ENCODE measurements at places on chromosomes 1 and 21.

DNA sequence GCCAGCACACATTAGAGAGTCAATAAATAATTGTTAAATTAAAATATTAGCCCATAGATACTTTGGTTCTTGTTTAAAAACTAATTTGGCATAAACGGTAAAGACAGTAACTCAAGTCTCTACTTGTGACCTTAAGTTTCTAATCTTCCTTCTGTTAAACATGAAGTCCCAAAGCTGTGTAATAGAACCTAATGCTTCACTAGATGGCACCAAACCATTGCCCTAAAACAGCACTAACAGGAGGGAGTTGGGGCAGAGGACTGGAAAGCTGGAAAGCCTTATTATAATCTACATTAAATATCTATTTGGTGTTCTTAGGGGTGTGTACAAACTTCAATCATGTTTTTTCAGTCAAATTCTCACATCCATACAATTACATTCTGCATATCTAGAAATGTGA is 176.7 kb downstream of the OLFM3 start:
- no peak for DNase-seq
- H3K27me3 ChIP-seq: no peaks in the 10 kb centered on the region
- H3K4me1 ChIP-seq: no peaks in the 10 kb centered on the region
- H3K4me3 ChIP-seq: no peak overlapping the region

DNA sequence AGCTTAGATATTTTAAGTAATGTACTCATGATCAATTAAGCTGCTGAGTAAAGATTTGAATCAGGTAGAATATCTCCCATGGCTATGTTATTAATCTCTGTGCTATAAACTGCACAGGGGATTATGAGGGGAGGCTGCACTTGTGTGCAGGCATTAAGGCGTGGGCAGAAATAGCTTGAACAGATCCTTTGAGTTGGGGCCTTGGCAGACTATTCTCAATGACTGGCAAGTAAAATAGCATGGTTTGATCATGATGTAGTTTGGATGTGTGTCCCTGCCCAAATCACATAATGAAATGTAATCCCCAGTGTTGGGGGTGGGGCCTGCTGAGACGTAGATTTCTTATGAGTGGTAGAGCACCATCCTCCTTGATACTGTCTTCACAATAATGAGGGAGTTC is 220.3 kb downstream of the PLPP3 start:
- no peaks in the 10 kb centered on the region for H3K4me1 ChIP-seq
- H3K36me3 ChIP-seq: no peaks in the 10 kb centered on the region
- no peaks in the 10 kb centered on the region for H3K27me3 ChIP-seq
- H3K4me3 ChIP-seq: no peak overlapping the region
- H3K27ac ChIP-seq: no peak overlapping the region
- DNase-seq: no peak

- H3K4me3 ChIP-seq: no peak overlapping the region
- no peaks in the 10 kb centered on the region for H3K36me3 ChIP-seq
- no peaks in the 10 kb centered on the region for H3K27me3 ChIP-seq
- DNase-seq: no peak
These were observed 13.4 kb downstream of the ADORA1 start for GRCh38 chr1:203140743-203141520.

DNA sequence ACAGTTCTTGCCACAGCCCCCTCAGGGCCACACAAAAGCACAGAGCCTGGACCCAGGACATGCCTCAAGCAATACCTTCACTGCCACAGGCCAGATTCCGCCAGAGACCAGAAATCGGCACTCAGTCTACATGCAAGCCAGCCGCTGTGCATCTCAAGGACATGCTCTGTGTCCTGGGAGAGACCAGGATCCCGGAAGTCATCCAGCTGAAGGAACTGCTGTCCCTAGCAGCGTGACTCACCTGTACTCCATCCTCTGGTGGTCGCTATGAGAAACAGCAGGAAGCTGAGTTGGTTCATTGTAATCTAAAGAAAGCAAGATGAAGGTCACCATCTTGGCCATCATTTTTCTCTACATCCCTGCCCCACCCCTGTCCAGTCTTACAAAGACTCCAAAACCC is 401 bp downstream of the ITLN1 start:
- no peaks in the 10 kb centered on the region for H3K36me3 ChIP-seq
- no peak overlapping the region for H3K27ac ChIP-seq
- DNase-seq: no peak
- H3K27me3 ChIP-seq: no peaks in the 10 kb centered on the region
- H3K4me3 ChIP-seq: no peak overlapping the region
- no peaks in the 10 kb centered on the region for H3K4me1 ChIP-seq

DNA sequence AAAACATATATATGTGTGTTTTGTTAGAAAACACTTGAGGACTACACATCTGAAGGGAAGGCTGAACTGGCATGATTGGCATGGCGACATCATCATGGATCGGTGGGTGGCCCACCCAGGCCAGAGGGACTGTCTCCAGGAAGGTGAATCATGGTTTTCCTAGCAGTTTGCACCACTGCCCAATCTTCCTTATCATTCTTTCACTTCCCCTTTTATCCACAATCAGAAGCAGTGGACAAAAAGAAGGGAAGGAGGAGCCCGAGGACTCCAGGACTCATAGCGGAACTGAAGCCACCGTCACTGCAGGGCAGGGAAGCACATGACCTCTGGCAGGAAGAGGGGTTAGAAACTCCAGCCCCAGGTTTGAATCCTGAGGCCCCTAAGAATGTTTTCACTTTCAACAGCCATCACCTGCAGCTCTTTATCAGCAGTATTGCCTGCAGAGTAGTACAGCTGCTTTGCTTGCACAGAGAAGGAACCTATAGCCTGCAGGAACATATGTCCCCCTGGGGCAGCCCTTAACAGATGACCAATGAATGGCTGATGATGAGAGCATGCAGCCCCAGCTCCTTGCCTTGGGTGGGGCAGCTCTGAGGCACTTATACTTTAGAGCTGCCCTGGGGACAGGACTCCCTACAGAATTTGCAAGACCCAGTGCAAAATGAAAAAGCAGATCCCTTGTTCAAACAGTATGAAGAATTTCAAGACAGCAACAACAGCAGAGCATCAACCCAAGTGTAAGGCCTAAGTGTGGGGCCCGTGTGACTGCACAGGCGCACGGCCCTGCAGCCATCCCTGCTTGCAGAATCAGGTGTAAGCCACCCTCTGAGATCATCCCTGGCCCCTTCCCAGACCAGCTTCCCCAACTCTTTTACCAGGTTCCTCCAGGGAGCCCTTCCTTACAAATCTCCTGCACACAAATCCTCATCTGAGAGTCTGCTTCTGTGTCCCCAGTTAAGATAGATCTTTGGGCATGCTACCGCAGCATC is 241.8 kb upstream of the IRF2BP2 start:
- H3K36me3 ChIP-seq: no peaks in the 10 kb centered on the region
- H3K4me3 ChIP-seq: no peak overlapping the region
- no peaks in the 10 kb centered on the region for H3K27me3 ChIP-seq
- no peaks in the 10 kb centered on the region for H3K4me1 ChIP-seq

GRCh38 chr1:165675794-165676193 is 22.6 kb downstream of the ALDH9A1 start:
- DNase-seq: no peak
- H3K4me3 ChIP-seq: no peak overlapping the region
- H3K27me3 ChIP-seq: no peaks in the 10 kb centered on the region
- H3K4me1 ChIP-seq: no peaks in the 10 kb centered on the region

DNA sequence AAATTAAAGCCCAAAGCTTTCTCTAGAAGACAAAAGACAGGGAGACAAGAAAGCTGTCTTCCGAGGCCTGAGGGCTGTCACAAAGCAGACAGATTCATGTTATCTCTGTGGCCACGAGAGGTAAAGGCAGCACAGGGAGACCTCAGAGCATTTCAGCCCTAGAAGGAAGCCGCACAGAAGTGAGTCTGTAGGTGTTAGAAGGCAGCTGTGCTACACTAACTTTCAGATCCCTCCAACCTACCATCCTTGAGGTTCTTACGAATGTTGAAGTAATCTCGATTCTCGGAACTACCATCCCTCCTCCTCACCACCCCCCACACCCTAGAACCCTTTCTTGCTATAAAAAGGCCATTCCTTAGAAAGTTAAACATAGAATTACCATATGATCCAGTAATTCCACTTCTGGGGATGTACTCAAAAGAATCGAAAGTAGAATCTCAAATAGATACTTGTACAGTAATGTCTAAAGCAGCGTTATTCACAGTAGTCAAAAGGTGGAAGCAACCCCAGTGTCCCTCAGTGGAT is 21.5 kb upstream of the LYST start:
- peaks cover 7% of the 10 kb centered on the region for H3K4me1 ChIP-seq
- H3K27me3 ChIP-seq: no peaks in the 10 kb centered on the region
- H3K4me3 ChIP-seq: peak overlapping the region; percentile 35
- H3K27ac ChIP-seq: peak overlapping the region; percentile 55
- peak; percentile 6 for DNase-seq
- H3K36me3 ChIP-seq: no peaks in the 10 kb centered on the region

- no peak for DNase-seq
- no peaks in the 10 kb centered on the region for H3K27me3 ChIP-seq
- no peak overlapping the region for H3K4me3 ChIP-seq
- no peaks in the 10 kb centered on the region for H3K4me1 ChIP-seq
- no peak overlapping the region for H3K27ac ChIP-seq
- no peaks in the 10 kb centered on the region for H3K36me3 ChIP-seq
These were observed 132.5 kb downstream of the PRDM2 start for GRCh38 chr1:13832536-13832935.

- no peak overlapping the region for H3K27ac ChIP-seq
- no peak for DNase-seq
- no peaks in the 10 kb centered on the region for H3K36me3 ChIP-seq
- H3K27me3 ChIP-seq: no peaks in the 10 kb centered on the region
- no peak overlapping the region for H3K4me3 ChIP-seq
These were observed 30.5 kb downstream of the CASZ1 start for GRCh38 chr1:10765734-10766478.

GRCh38 chr1:119361620-119362344 is 6.8 kb upstream of the HAO2 start:
- DNase-seq: no peak
- no peaks in the 10 kb centered on the region for H3K4me1 ChIP-seq
- H3K4me3 ChIP-seq: no peak overlapping the region
- H3K27me3 ChIP-seq: no peaks in the 10 kb centered on the region

DNA sequence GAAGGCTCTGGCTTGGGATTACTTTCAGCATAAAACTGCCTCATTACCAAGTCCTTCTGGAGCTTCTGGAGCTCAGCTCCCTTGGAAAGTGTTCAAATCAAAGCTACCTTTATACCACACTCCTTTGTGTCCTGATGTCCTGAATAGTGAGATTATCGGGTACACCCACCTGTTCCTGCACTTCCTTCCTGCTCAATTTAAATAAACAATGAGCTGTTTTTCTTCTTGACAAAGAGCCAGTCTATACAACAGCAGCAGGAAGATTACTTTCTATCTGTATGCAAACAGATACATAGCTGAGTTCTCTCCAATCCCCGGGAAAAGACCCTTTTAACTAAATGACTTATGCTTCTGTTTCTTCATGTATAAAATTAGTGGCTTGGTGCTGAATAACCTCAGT is 258.0 kb upstream of the FMN2 start:
- DNase-seq: no peak
- H3K27me3 ChIP-seq: no peaks in the 10 kb centered on the region
- H3K4me1 ChIP-seq: no peaks in the 10 kb centered on the region
- no peak overlapping the region for H3K27ac ChIP-seq
- no peak overlapping the region for H3K4me3 ChIP-seq

- H3K4me1 ChIP-seq: peaks cover 4% of the 10 kb centered on the region
- H3K36me3 ChIP-seq: no peaks in the 10 kb centered on the region
- DNase-seq: no peak
- H3K27me3 ChIP-seq: no peaks in the 10 kb centered on the region
These were observed 750 bp downstream of the RHOU start for GRCh38 chr1:228735871-228736586.

DNA sequence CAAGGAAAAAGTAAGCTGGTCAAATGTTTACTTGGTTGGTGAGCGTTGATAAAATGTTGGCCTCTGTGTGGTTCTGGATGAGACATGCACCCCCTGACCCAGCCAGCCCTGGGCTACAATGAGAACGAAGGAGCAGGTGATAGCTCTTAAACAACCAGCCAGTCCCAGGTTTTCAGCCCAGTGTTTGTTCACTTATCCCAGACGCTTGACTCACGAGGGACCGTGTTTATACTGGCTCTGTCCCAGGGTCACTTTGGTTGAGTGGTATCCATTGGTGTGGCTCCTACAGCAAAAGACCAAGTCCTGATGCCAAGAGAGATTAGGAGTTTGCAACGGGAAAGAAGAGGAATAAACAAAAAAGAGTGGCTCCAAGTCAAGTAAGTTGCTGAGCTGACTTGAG is 86.9 kb downstream of the KCNJ15 start:
- DNase-seq: no peak
- H3K27me3 ChIP-seq: no peaks in the 10 kb centered on the region
- H3K36me3 ChIP-seq: no peaks in the 10 kb centered on the region
- no peak overlapping the region for H3K4me3 ChIP-seq

- no peaks in the 10 kb centered on the region for H3K27me3 ChIP-seq
- no peak for DNase-seq
- H3K27ac ChIP-seq: no peak overlapping the region
- peaks cover 4% of the 10 kb centered on the region for H3K36me3 ChIP-seq
- peaks cover 25% of the 10 kb centered on the region for H3K4me1 ChIP-seq
These were observed 50.8 kb upstream of the BOLA1 start for GRCh38 chr1:149848340-149849110.

DNA sequence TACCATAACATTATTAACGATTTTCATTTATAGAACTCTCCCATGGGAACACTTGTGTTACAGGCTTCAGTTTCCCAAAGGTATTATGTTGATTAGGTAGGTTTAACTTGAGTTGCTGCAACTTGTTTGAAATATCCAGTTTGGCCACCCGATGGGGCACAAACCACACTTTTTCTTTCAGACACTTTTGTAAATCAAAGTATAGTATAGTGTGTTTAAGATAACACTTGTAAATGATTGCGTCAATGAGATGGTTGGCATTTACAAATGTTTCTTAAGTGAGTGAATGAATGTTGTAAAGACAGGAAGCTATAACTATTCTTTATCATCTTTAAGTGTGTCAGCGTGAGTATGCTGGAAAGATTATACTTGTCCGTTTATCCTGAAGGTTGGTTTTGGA is 4.3 kb downstream of the XPR1 start:
- H3K27ac ChIP-seq: no peak overlapping the region
- DNase-seq: no peak
- no peaks in the 10 kb centered on the region for H3K36me3 ChIP-seq
- no peaks in the 10 kb centered on the region for H3K4me1 ChIP-seq
- no peaks in the 10 kb centered on the region for H3K27me3 ChIP-seq

GRCh38 chr1:67479146-67479891 is 49.1 kb upstream of the SERBP1 start:
- no peak overlapping the region for H3K4me3 ChIP-seq
- no peak for DNase-seq
- no peak overlapping the region for H3K27ac ChIP-seq
- no peaks in the 10 kb centered on the region for H3K36me3 ChIP-seq

DNA sequence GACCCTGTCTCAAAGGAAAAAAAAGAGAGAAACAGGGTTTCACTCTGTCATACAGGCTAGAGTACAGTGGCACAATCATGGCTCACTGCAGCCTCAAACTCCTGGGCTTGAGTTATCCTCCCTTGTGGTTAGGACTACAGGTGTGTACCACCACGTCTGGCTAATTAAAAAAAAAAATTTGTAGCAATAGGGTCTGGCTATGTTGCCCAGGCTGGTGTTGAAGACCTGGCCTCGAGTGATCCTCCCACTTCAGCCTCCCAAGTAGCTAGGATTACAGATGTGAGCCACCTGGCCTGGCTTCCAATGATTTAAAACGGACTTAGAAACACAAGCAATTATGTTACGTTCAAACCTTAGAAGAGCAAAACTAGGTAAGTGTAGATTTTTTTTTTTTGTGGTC is 22.1 kb downstream of the GOLPH3L start:
- no peak overlapping the region for H3K4me3 ChIP-seq
- H3K36me3 ChIP-seq: no peaks in the 10 kb centered on the region
- no peak for DNase-seq
- no peaks in the 10 kb centered on the region for H3K4me1 ChIP-seq
- H3K27me3 ChIP-seq: no peaks in the 10 kb centered on the region
- no peak overlapping the region for H3K27ac ChIP-seq

Measured in effector memory CD4-positive, alpha-beta T cell (primary cell).